ENCODE measurements at places on chromosomes 13 and 19.

DNA sequence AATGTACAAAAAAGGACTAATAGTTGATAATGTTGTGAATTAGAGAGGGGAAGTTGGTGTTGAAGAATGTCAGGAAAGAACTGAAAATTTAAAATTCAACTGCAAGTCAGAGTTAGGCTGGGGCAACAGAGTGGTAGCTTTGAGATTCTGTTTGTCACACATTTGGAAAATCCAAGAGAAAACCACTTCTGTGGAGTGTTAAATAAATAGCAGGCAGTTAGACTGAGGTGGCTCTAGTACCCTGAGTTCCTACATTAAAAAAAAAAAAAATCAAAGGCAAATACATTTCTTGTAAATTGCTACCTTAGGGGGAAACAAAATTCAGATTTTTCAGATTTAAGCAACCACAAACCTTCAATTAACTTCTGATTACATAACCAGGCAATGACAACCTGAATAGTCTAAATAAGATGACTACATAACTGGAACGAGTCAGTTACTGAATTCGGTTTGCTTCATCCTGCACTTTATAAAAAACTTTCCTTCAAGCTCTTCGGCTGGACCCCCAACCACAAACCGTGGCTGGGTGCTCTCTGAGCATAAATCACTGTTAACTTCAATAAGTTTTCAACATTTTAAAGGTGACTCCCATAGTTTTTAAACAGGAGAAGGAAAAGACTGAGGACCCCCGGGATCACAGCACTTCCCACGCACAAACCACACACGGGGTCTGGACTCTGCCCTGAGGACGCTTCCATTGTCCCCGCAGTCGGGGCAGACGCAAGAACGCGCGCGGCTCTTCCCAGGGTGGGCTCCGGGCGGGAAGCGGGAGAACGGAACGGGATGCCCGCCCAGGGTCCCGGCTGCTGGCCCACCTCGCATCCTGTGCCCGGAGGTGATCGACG, 725 bp downstream of the ZNF682 start:
- DNase-seq, result no peak

- no peak for DNase-seq
Measured at GRCh38 chr13:68616600-68617222, 1386.6 kb upstream of the PCDH9 start.

GRCh38 chr13:66665991-66666390, 564.1 kb downstream of the PCDH9 start:
- no peak for DNase-seq

GRCh38 chr19:6724631-6725492, 4.4 kb upstream of the C3 start:
- no peak for DNase-seq

- DNase-seq, result no peak
Measured at GRCh38 chr19:48392860-48393558, 459 bp upstream of the GRIN2D start.

Data from stimulated activated CD8-positive, alpha-beta memory T cell treated with anti-CD3 and anti-CD28 coated beads, Interleukin-7, amount 100 ng/mL, for 1 hour (primary cell).